ENCODE measurements at places on chromosomes 13 and 19.

DNA sequence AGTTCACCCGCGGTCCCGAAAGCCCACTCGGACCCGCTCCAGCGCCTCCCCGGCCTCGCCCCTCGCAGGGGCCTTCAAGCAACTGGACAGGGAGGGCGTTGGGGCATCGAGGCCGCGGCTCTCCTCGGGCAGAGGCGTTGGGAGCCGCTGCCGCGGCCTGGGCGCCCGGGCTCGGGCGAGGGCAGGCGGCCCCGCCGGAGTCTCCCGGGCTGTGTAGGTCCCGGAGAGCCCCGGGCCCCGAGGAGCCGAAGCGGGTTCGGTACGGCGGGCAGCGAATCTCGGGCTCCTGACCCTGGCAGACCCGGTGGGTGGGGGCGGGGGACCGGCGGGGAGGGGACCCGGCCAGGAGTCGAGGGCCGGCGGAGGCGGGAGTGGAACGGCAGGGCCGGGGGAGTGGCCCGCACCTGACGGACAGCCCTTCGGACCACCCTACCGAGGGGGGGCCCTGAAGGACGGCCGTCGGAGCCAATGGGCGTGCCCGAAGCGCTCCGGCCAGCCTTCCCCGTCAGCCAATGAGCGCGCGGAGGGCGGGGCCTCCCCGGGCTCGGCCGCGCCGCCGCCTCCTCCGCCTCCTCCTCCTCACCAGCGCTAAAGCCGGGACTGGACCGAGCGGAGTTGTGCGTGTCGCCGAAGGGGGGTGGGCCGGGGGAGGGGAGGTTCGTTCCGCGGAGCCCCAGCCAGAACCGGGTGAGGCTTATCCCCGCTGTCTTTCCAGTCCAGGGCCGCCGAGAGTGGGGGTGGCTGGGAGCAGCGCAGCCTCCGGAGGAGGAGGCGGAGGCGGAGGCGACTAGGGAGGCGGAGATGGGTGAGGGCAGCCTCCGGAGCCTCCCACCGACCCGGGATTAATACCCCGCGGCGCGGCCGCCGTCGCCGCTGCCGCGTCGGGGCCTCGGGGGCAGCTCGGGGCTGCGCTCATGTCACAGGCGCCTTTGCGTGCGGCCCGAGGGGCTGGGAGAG lies at the start of gene ZMYM2:
TSS of gene ZMYM2 (plus strand) at position 573 of the 957 bp plus-strand sequence. CDS start 34,346 bp downstream, outside the sequence.
- DNase-seq = peak; percentile 97

- no peak for DNase-seq
These were observed 341.8 kb downstream of the OXGR1 start for GRCh38 chr13:96652506-96652905.

- DNase-seq = no peak
These were observed 71.5 kb downstream of the ARHGAP35 start for GRCh38 chr19:46932346-46932745.

- DNase-seq = peak; percentile 41
These were observed 4.3 kb upstream of the DUXA start for GRCh38 chr19:57171551-57172081.

GRCh38 chr13:38819596-38819995 lies 132.7 kb downstream of the FREM2 start:
- no peak for DNase-seq

DNA sequence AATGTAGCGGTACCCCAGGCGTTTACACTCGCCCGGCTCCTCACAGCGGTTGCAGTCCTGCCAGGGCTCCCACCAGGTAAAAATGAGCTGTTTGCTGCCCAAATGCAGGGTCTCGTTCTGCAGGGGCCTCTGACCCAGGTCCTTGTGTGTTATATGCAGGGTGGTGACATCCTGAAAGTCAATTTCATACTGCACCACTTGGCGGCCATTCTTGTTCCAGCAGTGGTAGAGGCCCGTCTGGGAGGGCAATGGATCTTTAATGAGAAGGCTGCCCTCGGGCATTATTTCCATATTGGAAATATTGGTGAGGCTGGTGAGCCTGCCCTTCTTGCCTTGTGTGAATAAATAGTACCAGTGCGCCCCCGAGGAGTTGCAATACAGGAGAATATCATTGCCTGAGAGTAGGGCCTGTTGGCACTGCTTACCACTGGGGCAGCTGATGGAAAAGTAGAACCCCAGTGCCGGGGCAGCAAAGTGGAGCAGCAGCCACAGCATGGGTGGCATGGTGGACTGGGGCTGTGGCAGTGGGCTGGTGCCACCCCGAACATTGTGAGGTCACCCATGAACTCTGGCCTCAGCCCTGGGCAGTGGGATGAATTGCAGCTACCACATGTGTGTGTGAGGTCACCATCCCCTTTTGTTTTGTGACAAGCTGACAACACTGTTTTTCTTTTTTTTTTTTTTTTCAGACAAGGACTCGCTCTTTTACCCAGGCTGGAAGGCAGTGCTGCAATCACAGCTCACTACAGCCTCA lies at the start of gene FAM187B:
TSS of gene FAM187B (minus strand) at position 563 of the 754 bp plus-strand sequence. CDS start at position 504, 59 bp downstream.
- no peak for DNase-seq

DNA sequence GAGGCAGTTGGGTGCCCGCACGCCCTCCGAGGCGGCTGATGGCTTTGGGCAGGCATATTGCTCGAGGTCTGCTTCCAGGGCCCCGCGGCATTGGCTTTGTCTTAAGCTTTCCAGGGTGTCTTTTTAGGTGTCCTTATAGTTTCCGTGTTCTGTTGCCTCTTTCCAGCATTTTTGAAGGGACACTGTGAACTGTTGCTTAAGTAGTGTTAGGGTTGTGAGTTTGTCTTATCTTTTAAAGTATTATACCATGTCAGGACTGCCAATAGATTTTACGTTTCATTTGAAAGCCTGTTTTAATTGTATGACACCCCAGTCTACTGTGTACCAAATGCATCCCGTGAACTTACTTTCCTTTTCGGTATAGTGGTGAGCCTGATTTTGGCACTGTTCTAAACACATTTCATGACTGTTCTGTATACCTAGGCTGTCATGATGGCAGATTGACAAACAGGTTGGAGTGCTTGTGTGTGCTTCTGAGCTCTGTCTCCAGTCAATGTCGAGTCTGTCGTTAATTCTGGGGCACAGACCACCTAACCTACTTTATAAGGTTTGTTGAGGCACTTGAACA lies 656 bp downstream of the PCCA start:
- DNase-seq = peak; percentile 33

- DNase-seq = no peak
These were observed 107.2 kb downstream of the COL4A2 start for GRCh38 chr13:110414283-110414682.

DNA sequence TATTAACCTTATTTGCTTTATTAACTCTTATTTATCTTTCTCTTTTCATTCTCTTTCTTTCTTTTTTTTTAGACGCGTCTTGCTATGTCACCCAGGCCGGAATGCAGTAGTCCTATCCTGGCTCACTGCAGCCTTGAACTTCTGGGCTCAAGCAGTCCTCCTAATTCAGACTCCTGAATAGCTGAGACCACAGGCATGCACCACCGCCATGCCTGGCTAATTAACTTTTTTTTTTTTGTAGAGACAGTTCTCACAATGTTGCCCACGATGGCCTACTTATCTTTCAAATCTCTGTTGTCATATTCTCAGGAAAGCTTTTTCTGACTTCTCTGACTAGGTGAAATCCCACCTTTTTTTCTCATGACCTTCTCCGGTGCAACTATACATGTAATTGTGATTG lies 7.8 kb upstream of the SPRY2 start:
- DNase-seq = no peak

DNA sequence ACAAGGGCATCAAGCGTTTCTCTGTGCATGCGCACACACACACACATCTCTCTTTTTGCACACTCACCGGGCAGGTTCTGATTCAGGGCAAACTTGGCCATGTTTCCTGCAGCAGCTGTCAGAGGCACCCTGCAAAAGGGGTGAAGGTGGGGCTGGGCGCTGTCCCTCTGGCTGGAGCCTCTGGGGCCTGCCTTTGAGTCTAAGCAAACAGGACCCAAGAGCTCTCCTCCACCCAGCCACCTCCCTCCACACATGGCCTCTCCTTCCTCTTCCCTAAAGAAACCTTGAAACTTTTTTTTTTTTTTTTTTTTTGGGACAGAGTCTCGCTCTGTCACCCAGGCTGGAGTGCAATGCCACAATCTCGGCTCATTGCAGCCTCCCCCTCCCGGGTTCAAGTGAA lies 5.3 kb downstream of the KANK3 start:
- DNase-seq = no peak

- DNase-seq = no peak
These were observed 3.7 kb upstream of the NOP53 start for GRCh38 chr19:47741544-47742140.

DNA sequence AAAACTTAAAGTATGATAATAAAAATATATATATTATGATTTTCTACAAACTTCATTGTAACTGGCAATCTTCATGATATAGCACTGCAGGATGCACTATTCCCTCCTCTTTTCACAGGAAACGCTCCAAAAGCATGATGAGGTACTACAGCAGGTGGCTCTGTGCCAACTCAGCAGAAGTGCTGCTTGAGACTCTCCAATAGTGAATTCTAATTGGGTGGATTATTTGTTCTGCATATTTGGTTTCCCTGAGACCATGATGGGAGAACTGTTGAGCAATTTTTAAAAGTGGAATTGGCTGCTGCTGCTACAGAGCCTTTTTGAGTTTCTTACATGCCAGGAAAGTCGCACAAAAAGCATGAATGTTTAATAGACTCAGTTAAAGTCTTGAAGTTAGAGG lies 1782.4 kb upstream of the PCDH20 start:
- DNase-seq = no peak

GRCh38 chr19:16308081-16308480 lies 16.5 kb upstream of the KLF2 start:
- DNase-seq = no peak

DNA sequence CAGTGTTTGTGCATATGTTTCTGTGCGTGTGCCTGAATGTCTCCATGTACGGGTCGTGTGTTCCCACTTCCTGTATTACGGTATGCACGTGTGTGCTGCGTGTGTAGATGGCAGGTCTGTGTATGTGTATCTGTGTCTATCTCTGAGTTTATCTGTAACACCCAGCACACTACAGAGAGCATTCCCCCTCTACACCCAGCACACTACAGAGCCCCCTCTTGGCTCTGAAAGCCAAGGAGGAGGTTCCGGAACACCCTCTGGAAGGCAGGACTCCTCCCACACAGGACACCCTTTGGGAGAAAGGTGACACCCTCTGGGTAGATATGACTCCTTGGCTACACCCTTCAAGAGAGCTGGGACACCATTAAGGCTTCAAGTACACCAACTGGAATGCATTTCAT lies 2.1 kb upstream of the ERFL start:
- no peak for DNase-seq

DNA sequence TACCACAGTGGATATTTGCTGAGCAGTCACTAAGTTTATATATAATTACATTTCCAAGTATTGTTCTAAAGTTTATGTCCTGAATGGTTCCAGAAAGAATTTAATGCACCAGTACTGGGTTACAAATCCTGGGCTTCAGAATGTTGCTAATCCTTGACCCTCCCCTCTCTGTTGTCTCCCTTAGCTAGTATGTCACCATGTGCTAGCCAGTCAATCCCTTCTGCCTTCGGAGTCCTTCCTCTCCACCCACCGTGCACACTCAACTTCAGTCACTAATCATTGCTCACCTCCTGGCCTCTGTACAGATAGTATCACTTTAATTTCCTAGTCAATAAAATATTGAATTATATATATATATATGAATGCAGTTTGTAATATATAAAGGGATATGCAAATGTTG lies 7.5 kb downstream of the FAM124A start:
- no peak for DNase-seq

GRCh38 chr13:45406421-45406820 lies 11.8 kb downstream of the SLC25A30 start:
- no peak for DNase-seq

DNA sequence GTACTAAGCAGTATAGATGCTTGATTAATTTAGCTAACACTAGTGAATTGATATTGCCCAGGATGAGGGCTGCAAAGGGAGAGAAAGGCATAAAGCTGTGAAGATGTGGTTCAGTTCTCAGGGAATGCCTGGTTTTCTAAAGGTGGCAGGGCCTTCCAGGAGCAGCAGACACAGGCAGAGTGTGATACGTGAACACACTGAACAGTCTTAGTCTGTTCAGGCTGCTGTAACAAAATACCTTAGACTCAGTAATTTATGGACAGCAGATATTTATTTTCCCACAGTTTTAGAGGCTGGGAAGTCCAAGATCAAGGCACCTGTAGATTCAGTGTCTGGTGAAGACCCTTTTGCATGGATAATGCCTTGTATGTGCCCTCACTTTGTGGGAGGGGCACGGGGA lies 8.7 kb upstream of the SPATA13 start:
- no peak for DNase-seq

GRCh38 chr13:97240788-97241734 lies 18.9 kb downstream of the MBNL2 start:
- DNase-seq = no peak

DNA sequence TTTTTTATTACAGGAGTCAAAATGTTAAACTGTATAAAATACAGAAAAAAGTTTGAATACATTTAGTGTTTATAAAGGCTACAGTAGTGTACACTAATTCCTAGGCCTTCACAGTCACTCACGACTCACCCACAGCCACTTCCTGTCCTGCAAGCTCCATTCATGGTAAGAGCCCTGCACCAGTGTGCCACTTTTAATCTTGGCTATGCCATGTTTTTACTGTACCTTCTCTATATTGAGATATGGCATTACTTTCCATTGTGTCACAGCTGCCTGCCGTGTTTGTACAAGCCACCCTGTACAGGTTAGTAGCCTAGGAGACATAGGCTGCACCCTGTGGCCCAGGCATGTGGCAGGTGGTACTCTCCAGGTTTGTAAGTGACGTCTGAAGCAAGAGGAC lies 32.1 kb downstream of the C1QTNF9 start:
- no peak for DNase-seq

GRCh38 chr13:113996081-113996911 lies 22.4 kb upstream of the C13orf46 start:
- DNase-seq = no peak

GRCh38 chr19:7534531-7535046 lies 928 bp upstream of the PNPLA6 start:
- peak; percentile 16 for DNase-seq

DNA sequence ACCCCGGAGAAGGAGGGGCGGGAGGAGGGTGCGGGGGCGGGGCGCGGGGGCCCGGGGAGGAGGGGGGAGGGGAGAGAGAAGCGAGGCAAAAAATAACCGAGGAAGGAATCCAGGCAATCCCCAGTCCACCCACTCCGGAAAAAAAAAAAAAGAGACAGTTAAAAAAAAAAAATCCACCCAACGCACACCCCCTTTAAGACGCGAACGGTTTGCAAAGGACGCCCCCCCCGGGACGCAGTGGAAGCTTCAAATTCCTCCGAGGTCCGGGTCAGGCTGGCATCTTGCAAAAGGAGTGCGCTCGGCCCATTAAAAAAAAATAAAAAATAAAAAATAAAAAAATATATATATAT lies at the start of gene CACNA1A:
TSS of gene CACNA1A (minus strand) at position 9 of the 350 bp plus-strand sequence. CDS start 255 bp downstream, outside the sequence.
- DNase-seq = no peak

All from CD4-positive, alpha-beta T cell treated with Interleukin-4 for 4 hours (primary cell).